ENCODE measurements at places on chromosomes 11 and 22.
A peak's percentile ranks its signal among the peaks of the same experiment; 100 is the strongest.

GRCh38 chr22:36136475-36136874, 24.1 kb downstream of the APOL3 start:
- DNase-seq, result no peak

- no peak for DNase-seq
Observed at GRCh38 chr11:20064961-20065405, 95.3 kb downstream of the DBX1 start.

GRCh38 chr11:46064221-46064620, 57.0 kb downstream of the PHF21A start:
- DNase-seq, result no peak

- DNase-seq, result no peak
Observed at GRCh38 chr11:126817096-126817495, 183.5 kb downstream of the KIRREL3 start.

DNA sequence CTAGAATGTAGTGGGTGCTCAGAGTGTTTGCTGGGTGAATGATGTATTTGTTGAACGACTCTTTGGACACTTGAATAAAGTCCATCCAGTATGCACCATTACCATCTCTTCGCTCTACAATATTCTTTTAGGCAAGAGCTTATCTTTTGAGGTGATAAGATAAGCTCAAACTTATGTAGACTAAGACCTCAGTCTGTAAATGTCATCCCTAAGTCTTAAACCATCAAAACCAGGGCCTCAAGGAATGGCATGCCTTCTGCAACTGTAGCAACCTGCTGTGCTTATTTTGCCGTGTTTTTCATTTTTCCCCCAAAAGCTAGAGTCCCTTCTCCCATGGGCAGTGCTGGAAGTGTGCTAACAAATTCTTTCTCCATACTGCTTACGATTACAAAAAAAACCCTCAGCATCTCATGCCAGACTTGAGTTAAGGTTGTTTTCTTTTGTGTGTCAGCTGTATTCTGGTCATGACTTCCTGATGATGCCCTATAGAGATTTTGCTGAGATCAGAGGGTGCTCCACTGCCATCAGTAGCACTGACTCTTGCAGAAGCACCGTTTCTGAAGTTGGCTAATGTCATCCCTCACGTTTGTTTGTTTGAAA, 27.8 kb downstream of the LIMK2 start:
- no peak for DNase-seq

- no peak for DNase-seq
Observed at GRCh38 chr11:116137753-116138152, 633.5 kb upstream of the CADM1 start.

DNA sequence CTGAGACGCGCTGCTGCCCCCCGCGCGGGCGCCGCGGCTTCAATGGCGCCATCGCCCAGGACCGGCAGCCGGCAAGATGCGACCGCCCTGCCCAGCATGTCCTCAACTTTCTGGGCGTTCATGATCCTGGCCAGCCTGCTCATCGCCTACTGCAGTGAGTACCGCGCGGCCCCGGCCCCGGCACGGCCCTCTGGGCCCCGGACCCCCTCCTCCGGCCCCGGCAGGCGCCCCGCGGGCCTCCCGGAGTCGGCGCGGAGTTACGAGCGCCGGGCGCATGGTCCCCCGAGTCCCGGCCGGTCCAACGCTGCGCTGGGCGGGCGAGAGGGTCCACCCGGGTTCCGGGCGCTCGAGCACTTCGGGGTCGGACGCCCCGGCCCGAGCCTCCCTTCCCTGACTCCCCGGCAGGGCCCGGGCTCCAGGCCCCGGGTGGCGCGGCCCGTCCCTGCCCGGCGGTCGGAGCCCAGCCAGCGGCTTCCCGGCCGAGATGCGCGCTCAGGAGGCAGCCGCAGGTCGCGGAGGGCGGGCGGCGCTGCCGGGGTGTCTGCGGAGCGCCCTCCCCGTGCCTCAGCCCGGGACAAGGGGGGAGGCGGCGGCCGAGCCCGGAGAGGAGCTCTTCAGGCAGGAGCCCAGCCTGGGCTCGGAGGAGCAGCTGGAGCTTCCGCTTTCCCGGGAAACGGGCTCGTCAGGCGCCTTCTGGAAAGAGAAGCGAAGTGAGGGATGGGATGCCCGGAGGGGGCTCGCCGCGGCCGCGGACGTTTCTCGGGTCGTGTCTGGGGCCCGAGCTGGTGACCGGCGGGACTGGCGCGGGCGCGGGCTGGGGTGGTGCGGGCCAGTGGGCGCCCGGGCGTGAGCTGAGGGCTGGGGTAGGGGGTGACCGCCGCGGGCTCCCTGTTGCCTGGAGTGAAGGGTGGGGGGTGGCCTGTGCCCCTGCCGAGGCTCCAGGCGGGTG, 1337.8 kb downstream of the BRD1 start:
- DNase-seq, result no peak

GRCh38 chr11:113339929-113340589, 25.7 kb downstream of the TTC12 start:
- no peak for DNase-seq

DNA sequence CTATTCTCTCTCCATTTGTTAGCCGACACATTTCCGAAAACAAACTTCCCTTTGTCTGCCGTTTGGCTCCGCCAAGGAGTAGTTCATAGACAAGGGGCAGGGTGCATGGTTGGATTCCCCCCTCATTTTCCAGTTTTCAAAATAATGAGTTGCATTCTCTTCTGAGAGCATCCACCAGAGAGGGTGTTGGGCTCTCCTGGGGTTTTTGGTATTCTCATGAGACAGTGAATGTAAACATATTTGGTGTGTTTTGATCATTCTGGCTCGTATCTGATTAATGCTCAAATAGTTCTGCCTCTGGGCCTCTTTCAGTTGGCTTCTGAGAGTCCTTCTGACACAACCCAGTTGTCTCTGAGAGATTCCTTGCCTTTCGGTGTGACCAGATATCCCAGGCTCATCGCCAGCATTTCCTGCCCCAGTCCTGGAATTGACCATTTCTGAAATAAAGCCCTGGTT, 21.7 kb downstream of the GRAMD4 start:
- no peak for DNase-seq

DNA sequence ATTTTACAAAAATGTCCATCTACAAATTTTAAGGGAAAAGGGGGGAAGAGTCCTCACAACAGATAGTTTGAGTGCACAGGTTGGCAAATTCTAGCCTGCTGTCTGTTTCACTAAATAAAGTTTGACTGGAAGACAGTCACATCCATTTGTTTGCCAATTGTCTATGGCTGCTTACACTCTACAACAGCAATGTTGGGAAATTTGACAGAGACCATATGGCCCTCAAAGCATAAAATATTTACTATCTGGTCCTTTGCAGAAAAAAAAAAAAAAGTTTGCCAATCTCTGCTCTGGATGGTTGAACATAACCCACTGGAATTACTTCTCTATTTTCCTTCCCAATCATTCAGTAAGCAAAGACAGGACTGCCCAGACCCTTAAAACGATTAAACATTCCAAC, 88.2 kb downstream of the FCHSD2 start:
- no peak for DNase-seq

- DNase-seq, result no peak
Observed at GRCh38 chr11:35147235-35147634, 8.3 kb downstream of the CD44 start.

DNA sequence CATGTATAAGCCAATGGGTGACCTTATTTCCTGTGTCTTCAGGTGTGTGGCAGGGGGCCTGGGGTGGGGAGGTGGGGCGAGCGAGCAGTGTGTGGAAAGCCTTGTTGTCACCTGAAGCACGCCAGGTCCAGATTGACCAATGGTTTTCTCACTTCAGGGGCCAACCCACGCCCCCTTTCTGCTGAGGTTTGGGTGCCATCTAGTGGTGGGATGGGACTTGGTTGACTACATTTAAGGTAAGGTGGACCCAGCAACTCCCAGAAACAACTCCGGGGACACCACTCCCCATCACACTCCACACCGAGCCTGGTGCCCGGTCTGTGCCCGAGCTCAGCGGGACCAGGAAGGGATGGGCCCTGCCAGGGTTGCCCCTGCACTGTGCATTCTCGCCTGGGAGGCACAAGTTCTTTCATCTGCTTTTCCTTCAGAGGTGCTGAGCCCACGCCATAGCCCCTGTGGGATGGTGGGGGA, 40.0 kb downstream of the TPCN2 start:
- peak; percentile 36 for DNase-seq

DNA sequence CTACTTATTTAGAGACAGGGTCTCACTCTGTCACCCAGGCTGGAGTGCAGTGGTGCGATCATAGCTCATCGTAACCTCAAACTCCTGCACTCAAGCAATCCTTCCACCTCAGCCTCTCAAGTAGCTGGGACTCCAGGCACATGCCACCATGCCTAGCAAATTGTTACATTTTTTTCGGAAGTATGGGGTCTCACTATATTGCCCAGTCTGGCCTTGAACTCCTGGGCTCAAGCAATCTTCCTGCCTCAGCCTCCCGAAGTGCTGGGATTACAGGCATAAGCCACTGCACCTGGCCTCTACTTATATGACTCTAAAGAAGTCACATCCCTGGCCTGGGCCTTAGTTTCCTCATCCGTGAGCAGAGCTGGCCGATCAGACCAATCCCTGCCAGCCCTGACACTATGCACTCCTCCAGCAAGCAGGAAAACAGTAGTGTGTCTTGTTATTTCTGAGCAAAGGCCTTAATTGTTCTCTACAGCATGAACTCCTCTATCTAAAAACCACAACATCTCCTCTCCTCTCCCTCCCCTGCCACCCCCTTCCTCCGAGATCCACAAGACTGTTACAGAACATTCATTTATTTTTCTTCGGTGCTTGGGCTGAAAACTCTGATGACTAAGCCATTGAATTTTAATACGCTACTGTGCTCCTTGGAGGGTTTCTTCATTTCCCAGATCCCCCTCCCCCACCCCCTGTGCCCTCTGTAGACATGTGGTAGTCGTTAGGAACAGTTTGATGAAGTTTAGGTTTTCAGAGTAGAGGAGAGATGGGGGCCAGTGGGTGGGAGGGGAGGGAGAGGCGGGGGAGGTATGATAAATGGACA, 91.5 kb downstream of the ABTB2 start:
- DNase-seq, result no peak

DNA sequence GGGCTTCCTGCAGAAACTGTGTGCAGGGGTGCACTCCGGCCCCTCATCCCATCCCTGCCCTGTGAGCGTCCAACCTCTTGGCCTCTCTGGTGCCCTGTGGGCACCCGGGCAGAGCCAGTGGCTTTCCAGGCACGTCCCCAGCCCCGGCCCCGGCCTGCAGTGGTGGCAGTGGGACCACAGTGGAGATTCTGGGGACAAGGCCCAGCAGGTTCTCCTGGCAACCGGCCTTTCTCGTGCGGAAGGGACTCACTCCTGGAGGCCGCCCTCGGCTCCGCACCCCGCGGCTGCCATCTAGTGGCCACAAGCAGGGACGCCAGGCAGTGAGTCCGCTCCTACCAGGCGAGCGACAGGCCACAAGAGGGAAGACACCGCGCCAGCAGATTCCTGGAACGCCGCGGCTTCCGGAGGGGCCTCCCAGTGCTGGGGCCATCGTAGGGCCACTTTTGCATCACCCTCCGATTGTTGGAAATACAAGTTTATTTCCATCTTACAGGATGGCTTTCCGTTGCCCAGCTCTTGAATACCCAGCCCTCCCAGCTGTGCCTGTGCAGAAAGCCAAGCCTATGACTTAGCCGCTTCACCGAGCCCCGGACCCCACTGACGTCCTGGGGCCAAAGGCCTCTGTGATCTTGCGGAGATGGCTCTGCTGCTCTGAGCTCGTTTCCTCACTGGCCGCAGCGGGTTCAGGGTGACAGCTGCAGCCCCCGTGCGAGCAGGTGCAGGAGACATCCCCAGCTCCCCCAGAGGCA, 357.3 kb downstream of the CTTN start:
- DNase-seq, result peak; percentile 37

GRCh38 chr22:27245056-27245455, 556.5 kb downstream of the MN1 start:
- no peak for DNase-seq

GRCh38 chr11:121453589-121454299, 977 bp upstream of the SORL1-AS1 start:
- DNase-seq, result no peak

GRCh38 chr11:126485021-126485792, 129.7 kb downstream of the ST3GAL4 start:
- DNase-seq, result no peak
